ENCODE measurements at places on chromosomes 12 and 14.

- no peak for DNase-seq
Observed at GRCh38 chr14:58669556-58670200, 31.9 kb downstream of the DACT1 start.

DNA sequence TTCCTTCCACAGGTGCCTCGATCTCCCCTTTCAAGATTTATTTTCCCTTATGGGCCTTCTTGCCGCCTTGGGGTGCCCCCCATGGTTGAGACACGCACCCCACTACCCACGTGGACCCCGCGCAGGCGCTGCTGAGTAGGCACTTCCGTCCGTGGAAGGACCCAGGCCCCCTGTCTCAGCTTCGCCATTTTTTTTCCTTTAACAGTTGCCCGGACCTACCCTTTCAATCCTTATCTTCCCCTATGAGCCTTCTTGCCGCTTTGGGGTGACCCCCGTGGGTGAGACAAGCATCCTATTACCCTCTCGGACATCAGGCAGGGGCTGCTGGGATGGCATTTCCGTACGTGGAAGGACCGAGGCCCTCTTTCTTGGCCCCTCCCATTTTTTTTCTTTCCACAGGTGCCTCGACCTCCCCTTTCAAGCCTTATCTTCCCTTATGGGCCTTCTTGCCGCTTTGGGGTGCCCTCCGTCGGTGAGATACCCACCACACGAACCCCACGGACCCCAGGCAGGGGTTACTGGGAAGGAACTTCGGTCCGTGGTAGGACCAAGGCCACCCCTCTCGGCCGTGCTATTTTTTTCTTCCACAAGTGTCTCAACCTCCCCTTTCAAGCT is 268.2 kb downstream of the ALG10 start:
- no peak for DNase-seq

GRCh38 chr12:18502422-18502968 is 235.3 kb downstream of the PLCZ1 start:
- no peak for DNase-seq

GRCh38 chr12:94079566-94080340 is 68.6 kb upstream of the PLXNC1 start:
- no peak for DNase-seq

- no peak for DNase-seq
Observed at GRCh38 chr12:20592556-20592955, 102.6 kb upstream of the SLCO1C1 start.

Data from CD4-positive, alpha-beta T cell treated with Interleukin-12 subunit alpha and Interleukin-12 subunit beta, for 1 hour (primary cell).